ENCODE measurements at places on chromosomes 16 and 17.
A peak's percentile ranks its signal among the peaks of the same experiment; 100 is the strongest.

- peak; percentile 42 for DNase-seq
Measured at GRCh38 chr16:87702325-87702811, 63.4 kb downstream of the KLHDC4 start.

GRCh38 chr16:11624205-11624604, 37.5 kb upstream of the LITAF start:
- DNase-seq: no peak

DNA sequence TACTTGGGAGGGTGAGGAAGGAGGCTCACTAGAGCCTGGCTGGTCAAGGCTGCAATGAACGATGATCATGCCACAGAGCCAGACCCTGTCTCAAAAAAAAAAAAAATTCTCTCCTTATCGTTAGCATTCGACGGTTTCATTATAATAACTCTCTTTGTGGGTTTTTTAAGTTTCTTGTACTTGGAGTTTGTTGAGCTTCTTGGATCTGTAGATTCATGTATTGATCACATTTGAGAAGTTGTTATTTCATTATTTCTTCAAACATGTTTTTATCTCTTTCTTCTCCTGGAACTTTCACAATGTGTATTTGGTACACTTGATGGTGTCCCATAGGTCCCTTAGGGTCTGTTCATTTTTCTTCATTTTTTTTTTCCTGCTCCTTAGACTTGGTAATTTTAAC, 16.8 kb upstream of the ABCA3 start:
- DNase-seq: no peak

- no peak for DNase-seq
Measured at GRCh38 chr16:87742781-87743490, 22.9 kb downstream of the KLHDC4 start.

GRCh38 chr17:12900474-12900873, 111.2 kb downstream of the ARHGAP44 start:
- DNase-seq: no peak

GRCh38 chr16:68475071-68475470, 26.8 kb upstream of the SMPD3 start:
- DNase-seq: no peak

DNA sequence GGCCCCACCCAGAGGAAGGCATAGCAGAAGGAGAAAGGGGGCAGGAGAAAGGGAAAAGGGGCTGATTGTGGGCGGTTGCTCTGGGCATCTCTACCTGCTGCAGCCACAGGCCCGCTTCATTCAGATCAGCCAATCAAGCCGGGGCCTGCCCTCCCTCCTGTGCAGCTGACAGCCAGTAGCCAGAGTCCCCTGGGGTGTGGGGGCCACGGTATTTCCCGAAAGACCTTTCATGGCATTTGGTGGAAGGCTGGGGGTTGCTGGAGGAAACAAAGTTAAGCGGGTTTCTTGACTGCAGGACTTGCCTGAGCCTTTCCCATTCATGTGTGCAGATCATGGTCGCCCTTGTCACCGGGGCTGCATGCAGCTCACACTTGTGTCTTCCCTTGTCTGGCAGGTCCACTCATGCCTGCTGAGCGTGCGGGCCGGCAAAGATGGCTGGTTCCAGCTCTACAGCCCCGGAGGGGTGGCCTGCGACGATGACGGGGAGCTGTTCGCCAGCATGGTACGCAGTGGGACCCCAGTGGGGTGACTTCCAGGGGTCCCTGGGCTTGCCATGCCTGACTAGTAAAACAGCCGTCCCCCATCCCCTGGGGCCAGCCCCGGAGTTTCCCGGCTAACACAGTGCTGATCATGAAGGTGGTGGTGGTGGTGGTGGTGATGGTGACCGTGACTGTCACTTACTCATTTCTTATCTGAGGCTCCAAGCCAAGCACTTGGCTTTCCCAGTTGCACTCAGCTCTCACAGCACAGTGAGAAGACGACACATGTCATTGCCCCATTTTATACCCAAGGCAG, 82.7 kb upstream of the PLCG2 start:
- DNase-seq: no peak

- no peak for DNase-seq
Measured at GRCh38 chr17:8147805-8148404, 4.3 kb downstream of the PER1 start.

GRCh38 chr16:85372627-85373372, 240.3 kb upstream of the GSE1 start:
- peak; percentile 15 for DNase-seq

GRCh38 chr17:79393358-79394052, 217.3 kb downstream of the RBFOX3 start:
- DNase-seq: peak; percentile 73

- DNase-seq: no peak
Measured at GRCh38 chr16:66986559-66986958, 1.8 kb upstream of the CES4A start.

- DNase-seq: no peak
Measured at GRCh38 chr17:11506635-11507034, 91.6 kb upstream of the DNAH9 start.

DNA sequence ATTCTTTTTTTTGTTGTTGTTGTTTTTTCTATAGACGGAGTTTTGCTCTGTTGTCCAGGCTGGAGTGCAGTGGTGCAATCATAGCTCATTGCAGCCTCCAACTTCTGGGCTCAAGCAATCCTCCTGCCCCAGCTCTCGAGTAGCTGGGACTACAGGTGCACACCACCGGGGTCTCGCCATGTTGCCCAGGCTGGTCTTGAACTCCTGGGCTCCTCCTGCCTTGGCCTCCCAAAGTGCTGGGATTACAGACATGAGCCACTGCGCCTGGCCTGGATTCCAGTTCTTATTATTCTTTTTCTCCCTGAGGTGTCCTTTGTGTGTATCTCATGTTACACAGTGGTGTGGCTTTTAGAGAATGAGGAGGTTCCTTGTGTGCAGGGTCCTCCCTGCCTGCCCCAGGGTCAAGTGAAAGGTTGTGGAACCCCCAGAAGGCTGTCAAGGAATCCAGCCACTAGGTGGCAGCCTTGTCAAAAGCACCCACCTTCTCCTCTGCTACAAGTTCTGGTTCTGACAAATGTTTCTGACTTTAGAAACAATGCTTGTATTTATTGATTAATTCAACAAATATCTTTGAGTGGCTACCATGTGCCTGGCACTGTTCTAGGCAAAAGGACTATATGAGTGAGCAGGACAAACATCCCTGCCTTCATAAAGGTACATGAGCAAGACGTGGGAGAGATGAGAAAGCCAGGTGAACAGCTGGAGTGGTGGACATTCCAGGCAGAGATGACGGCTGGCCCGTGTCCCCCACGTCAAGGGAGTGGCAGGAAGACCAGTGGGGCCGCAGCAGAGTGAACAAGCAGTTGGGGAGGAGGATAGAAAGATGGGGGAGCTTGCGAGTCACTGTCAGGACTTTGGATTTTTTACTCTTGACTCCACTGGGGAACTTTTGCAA, 112.4 kb downstream of the SPECC1 start:
- DNase-seq: peak; percentile 50

GRCh38 chr17:68674029-68674925, 73.1 kb upstream of the FAM20A start:
- DNase-seq: no peak

GRCh38 chr17:16488186-16488967, 3.6 kb downstream of the LRRC75A start:
- DNase-seq: no peak

Measured in stimulated activated CD4-positive, alpha-beta T cell treated with anti-CD3 and anti-CD28 coated beads, Interleukin-4, amount 100 ng/mL, for 48 hours (primary cell).